Hematopoietic multipotent progenitor cell treated with erythropoietin and hydrocortisone succinate and interleukin-3 and kit ligand, for 6 days (in vitro differentiated cells): ENCODE measurements at places on chromosomes 7 and 10.

GRCh38 chr7:93018716-93019115 is 99.1 kb downstream of the SAMD9 start:
- DNase-seq, result no peak

DNA sequence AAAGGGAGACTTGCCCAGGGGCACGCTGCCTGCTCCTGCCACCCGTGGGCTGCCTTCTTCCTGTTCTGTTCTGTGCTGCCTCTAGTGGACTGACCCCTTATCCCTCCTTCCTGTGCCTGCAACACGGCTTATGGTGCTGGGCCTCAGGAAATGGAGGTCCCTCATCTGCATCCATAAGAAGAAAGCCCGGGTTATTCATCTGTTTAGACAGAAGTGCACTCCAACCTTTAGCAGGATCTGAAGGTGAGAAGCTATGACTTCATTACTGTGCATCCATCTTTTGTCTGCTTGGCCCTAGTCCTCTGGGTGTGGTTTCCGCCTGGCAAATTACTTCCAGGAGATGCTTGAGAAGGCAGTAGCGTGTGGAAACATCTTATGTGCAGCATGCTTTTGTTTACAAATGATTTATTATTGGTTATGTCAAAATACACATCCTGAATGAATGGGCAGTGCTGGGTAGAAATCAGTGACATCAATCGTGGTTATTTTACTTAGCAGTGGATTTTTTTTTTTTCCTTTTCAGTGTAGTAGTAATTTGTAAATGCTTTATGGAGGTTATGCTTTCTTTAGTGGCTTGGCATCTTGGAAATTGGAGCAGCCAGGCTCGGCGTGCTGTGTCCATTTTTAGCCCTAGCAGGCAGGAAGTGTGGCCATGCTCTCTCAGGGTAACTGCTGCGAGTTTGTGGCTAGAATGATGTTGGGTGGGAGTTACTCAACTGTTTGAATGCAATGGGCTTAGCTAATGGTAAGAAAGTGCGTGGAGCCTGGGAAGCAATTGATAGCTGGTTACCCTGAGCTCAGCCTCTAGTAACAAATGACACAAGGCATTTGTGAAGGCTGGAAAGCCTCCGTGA is 12.7 kb downstream of the PTPRE start:
- peak; percentile 42 for DNase-seq

- peak; percentile 85 for DNase-seq
Measured at GRCh38 chr7:97835296-97836138, 36.7 kb downstream of the ASNS start.

DNA sequence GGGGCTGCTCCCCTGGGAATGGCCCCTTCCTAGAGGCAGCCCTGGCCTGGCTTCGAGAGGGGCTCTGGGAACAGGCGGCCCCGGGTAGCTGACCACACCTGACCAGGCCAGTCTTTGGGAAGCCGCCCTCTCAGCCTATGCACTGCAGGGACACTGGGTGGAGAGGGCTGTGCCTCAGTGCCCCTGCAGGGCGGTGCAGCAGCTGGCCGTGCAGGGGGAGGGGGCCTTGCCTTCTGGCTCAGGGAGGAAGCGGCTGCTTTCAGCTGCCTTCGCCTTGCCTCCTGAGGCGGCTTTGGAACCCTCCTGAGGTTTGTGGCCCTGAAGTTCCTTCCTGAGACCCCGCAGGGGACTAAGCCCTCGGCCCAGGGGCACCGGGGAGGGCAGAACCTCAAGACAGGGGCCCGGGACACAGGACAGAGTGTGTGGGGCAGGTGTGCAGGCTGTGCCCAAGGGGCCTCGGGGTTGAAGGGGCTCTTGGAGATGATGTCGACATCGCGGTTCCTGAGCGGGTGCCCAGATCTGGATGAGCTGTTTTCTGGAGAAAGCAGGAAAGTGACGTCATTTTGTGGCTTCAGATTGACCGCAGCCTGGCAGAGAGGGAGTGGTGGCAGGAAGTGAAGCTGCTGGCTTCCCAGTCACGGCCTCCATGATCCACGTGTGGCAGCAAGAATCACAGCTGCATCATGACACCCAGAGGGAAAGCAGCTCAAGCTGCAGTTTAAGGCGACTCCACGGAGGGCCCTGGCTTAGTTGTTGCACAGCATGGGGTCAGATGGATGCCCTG is 17.7 kb downstream of the ADAM8 start:
- peak; percentile 89 for DNase-seq

DNA sequence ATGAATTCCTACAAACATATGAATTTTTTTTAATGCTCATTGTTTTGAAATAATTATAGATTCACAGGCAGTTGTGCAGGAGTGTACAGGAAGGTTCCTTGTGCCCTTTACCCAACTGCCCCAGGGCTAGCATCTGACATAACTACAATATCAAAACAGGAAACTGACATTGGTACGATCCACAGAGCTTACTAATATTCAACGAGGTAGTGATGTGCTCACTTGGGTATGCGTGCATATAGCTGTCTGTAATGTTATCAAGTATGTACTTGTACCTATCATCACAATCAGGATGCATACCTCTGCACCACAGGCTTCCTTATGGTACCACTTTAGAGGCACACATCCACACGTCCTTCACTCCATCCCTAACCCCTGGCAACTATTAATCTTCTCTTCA is 68.3 kb downstream of the BMS1 start:
- DNase-seq, result no peak

DNA sequence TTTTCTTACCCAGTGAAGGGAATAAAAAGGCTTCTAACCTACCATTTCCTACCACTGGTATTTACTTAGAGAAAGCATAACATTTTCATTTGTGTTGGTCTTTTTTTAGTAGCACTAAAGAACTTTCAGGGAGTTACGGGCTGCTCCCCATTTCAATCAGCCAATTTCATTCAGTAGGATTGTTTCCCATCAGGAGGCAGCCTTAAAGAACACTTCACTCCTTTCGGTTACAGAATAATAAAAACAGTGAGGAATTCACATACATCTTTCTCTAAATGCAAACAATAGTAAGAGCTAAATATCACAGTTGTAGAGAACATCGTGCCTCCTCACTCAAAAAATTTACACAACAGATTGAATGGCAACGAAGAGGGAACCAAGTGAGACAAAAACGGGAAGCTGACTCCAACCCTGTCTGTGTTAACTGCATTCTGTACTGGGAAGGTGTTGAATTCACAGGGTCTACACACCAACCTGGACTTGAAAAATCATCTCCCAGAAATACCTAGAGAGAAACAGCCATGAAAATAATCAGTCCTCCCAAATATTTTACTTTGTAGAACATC is 55.5 kb upstream of the ABLIM1 start:
- DNase-seq, result peak; percentile 14

GRCh38 chr10:22580711-22581110 is 133.7 kb downstream of the PIP4K2A start:
- no peak for DNase-seq

DNA sequence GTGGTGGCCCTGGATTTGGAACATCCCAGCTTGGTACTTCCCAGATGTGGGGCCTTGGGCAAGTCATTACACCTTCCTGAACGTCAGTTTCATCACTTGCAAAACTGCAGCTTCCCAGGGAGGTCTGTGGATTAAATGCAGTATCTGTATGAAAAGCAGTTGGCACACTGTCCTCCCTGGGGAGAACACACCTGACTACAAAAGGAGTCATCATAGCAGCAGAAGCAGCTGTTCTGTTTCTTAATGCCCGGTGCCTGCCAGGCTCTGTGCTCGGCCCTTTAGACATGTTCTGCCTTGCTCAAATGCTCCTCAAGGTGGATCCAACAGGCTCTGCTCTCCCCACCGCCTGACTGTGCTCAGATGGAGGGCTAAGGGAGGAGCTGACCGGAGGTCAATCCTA is 31.0 kb downstream of the CDCA7L start:
- no peak for DNase-seq

DNA sequence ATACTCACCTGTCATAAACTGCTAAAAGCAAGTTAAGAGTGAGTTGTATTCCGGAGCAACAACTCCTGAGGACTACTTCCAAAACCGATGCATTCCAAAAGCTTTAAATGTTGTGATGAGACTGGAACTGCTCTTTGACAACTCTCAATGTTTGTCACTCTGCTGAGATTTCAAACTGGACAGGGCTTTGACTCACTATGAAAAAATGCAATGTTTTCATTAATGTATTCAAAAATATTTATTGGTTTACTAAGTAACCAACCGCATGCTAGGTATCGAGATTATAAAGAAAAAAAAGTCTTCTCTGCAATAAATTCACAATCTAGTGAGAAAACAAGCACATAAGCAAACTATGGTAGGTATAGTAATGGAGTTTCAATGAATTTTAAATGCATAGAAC is 107.9 kb upstream of the GNAI1 start:
- no peak for DNase-seq

DNA sequence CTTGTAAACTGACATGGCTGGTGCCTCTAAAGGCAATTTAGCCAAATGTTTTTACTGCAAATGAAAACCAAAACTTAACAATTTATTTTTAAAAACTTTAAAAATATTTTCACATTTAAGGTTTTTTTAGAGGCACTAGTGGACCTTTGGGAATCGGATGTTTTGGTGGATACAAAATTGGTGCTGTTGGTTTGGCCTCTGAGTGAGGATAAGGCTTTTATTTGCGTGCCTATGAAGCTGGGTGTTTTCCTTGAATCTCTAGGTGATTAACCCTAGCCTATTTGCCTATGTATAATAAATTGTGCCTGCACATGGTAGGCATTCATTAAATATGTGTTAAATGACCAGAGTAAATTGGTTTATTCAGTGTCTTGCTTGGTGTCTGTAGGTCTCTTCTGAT is 2.9 kb upstream of the SGCE start:
- no peak for DNase-seq

GRCh38 chr10:113716109-113716910 is 35.2 kb upstream of the PLEKHS1 start:
- no peak for DNase-seq

- peak; percentile 27 for DNase-seq
Measured at GRCh38 chr10:91247360-91248111, 27.1 kb downstream of the PCGF5 start.

DNA sequence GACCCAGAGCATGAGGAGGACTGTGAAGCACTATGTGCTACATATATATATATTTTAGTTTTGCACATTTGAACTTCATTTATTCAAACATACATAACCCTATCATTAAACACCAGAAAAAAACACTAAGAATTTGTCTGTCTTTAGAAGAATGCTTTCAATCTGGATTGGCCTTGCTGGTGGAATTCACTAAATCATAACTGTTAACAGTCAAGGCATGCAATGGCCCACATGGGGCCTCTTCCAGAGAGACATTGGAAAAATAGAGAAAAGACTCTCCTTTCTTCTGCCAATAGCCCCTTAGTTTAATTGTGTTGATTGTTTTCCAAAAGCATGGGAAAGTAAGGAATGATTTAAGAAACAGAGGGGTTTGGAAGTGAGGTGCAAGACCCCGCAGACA is 77.9 kb downstream of the MRPL32 start:
- DNase-seq, result no peak

- DNase-seq, result no peak
Measured at GRCh38 chr10:35783305-35783838, 141.3 kb upstream of the FZD8 start.

DNA sequence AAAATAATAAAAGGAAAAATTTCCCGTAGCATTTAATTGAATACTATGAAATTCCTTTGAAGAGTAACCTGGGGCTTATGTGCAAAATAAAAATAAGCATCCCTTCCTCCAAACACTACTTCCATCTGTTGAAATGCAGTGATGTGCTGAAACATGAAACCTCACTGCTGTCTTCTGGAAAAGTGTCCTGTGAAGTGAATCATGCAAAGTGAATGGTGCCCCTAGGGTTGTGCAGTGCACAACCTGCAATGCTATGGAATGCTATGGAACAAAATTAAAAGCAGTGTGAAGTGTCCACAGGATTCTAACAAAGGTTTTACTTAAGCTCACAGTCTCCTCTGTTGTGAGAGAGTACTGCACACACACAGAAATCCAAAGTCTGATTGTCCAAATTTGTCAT is 480.9 kb downstream of the ETV1 start:
- no peak for DNase-seq

DNA sequence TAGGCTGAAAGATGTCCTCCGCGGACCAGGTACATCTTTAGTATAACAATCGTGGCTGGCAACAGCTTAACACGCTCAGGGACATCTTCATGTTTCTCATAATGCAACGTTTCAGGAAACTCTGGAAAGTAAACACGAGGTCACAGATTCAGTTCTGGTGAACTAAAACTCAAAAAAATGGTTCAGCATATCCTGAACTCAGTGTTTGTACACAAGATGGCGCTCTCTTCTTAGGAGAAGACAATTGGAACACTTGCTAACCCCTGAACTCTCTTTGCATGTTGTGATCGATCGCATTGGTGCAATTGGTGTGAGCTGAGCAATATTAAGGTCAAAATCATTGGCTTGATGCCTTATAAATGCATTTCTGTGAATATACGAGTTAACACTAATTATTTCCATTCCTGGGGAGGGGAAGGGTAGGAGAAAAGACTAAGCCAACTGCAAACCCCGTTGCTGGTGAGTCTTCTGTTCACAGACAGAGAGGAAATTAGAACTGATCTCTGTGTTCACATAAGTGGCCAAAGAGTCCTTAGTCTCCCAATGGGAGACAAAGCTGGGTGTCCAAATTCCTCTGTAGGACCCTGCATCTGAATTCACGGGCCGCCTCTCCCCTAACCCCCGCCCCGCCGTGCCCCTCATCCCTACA is 52.6 kb upstream of the FAM180A start:
- peak; percentile 90 for DNase-seq

DNA sequence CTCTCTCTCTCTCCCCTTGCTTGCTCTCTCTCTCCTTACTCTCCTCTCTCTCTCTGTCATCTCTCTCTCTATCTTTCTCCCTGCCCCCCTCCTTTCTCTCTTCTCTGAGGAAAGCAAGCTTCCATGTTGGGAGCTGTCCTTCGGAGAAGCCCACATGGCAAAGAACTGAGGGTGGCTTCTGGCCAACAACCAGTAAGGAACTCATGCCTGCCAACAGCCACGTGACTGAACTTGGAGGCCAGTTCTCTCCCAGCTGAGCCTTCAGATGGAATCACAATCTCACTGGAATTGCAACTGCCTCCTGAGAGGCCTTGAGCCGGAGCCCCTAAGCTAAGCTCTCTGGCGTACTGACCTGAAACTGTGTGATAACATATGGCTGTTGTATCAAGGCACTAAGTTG is 12.0 kb upstream of the DHTKD1 start:
- peak; percentile 51 for DNase-seq

DNA sequence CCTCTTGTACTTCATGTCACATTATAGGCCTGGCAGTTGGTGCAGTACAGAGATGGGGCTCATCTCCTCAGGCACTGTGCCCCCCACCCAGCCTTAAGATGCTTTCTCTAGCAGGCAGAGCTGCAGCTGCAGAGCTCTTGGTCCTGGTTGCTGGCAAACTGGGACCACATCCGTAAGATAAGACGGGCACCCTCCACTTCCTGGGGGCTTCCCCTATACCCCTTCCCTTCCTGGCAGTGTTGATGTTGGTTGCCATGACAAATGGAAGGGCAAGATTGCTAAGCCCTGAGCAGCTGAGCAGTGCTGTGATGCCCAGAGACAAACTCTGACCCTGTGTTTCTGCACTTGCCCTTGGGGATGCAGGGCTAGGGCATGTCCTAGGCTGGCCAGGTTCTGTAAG is 103.4 kb upstream of the ANLN start:
- no peak for DNase-seq

GRCh38 chr7:116933465-116933864 is 19.8 kb upstream of the ST7 start:
- DNase-seq, result no peak
